ENCODE measurements at places on chromosomes 1 and 21.

GRCh38 chr1:235015291-235015985, 113.2 kb downstream of the TOMM20 start:
- DNase-seq, result no peak

GRCh38 chr1:1477206-1477605, 5.6 kb downstream of the ATAD3B start:
- DNase-seq, result no peak

DNA sequence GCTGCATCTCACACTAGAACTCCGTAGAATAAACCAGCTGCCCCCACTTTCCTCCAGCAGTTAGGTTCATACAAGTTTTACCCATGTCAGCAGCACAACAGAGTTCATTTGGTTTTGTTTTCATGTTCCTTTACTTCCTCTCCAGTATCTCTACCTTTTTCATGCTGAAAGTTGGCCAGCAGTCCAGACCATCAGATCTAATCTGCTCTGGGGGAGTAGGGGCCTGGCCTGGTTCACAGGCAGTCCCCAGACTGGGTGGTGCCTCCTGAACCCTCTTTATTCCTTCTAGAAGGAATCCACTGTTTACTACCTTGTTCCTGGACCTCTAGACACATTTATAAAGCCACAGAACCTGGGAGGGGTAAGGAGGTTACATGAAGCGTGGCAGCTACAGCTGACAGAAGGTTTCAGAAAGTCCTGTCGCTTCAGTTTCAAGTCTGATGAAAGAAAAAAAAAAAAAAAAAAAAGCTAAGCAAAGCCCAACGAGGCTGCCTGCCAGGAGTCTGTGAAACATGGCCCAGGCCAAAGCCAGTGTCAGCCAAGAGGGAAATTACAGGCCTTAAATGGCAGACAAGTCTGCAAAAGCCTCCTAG, 184.6 kb upstream of the JUN start:
- peak; percentile 91 for DNase-seq

DNA sequence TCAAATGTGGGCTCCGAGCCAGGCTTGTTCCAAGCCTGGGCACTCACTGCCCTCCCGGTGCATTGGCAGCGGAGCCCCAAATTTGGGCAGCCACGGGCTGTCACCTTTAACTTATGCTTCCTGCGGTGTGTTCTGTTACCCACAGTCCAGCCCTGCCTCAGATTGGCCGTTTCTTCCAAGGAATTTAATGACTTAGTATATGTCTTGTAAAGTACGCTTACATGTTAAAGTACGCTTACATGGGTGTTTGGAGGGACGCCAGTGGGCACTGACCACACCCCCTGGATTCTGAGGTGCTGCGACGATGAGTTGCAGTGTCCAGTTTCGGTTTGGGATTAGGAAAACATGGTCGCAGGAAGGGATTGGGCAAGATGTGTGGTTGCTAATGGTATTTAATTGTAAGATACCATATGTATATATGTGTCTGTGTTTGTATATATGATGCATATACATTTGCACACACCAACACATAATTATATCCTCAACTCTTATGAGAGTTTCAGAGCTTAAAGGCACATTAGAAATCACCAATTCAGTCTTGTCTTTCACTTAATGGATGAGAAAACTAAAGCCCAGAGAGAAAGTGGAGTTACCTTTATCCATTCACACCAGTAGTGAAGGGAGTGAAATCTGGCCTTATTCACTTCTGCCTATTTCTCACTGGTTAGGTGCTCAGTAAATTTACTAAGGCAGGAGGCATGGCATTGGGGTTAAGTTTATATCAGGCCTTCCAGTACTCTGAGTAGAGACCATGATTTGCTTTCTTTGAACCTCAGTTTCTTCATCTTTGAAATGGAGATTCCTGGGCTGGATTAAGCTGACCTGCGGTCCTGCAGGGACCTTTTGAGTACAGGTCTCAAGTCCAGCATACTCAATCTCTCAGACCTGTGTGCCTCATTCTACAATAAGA, 1.0 kb downstream of the SMYD2 start:
- DNase-seq, result peak; percentile 56

- DNase-seq, result no peak
These were observed 51.9 kb downstream of the AGPAT3 start for GRCh38 chr21:43916691-43917514.

DNA sequence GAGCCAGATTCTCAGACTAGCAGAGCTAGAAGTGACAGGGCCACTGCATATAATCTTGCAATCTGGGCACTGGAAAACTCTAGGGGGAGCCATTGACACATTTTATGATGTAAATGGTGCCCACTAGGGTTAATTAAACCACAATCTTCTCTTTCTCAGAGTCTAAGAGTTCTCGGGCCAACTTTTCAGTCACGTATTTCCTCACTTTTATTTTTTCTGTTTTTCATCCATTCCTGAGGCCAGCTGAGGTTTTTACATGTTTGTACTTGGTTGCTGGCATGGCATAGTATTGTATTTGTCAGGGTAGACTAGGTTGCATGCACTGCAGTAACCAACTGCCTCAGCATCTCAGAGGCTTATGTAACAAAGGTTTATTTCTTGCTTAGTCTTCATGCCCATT, 138.2 kb downstream of the ZNF326 start:
- peak; percentile 32 for DNase-seq

DNA sequence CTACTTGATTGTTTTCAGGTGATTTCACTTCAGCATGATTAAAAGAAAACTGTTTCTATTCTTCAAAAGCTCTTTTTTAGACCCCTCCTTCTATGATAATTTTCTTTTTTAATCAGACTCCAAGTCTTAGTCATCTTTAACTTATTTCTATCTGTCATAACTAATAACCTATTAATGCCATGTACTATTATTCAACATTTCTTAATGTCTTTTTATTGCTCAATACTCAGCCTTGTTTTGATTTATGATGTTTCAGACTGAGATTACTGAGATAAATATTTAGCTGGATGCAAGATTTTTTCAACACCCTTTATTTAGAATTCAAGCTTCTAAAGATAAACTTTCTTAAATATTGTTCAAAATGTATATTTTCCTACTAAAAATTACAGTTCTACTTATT, 53.6 kb downstream of the ATP6V1G3 start:
- no peak for DNase-seq

- no peak for DNase-seq
These were observed 80.9 kb downstream of the SLC66A1 start for GRCh38 chr1:19393046-19393445.

GRCh38 chr1:237084341-237085077, 42.5 kb downstream of the RYR2 start:
- DNase-seq, result no peak

GRCh38 chr1:226223157-226223785, at the start of gene MIXL1:
Gene MIXL1 (plus strand): TSS chr1:226223664. CDS start chr1:226223682, 18 bp downstream.
- no peak for DNase-seq

DNA sequence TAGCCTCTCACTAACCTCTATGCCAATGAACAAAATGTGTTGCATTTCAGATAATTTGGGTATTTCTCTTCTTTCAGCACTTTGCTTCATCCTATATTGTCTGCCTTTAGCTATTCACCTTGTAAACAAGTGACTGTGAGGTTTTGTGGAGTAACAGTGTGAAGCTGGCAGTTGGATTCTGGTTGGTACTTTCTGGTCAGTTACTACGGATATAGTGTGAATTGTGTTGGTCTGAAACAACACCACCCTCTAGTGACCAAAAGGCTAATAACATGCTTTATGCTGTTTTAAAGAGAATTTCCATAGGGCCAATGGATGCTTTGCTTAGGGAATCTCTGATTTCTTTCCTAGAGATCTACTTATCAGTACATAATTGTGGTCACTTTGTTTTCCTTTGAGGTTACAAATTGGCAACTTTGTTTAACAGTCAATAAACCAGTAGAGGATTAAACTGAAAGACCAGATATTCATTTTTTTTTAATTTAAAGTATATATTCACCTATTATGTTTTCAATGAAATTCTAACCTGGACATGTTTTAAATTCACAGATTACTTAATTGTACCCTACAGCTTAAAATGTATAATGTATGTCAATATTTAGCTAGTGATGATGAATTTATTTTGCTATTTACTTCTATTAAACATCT, 2.5 kb upstream of the PTGER3 start:
- peak; percentile 87 for DNase-seq

- no peak for DNase-seq
These were observed 2.2 kb upstream of the ADORA3 start for GRCh38 chr1:111505641-111506119.

- no peak for DNase-seq
These were observed 24.1 kb upstream of the ARF1 start for GRCh38 chr1:228058172-228058948.

DNA sequence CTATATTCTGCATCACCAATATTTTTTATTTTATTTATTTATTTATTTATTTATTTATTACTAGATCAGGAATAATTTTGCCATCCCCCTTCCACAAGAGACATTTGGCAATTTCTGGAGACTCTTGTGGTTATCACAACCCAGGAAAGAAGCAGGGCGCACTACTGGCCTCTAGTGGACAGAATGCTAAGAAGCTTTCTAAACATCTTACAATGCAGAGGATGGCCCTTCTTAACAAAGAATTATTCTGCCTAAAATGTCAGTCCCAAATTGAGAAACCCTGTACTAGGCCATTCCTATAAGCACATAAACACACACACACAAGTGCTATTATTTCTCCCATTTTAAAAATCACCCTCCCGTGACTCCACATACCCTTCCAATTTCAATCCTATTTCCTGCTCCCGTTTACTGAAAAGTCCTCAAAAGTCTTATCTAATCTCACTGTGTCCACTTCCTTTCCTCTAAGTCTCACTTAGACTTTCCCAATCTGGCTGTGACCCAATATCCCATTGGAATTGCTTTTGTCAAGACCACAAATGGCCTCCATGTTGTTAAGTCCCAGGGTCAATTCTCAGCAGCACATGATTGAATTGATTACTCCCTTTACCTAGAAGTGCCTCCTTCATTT, 43.7 kb upstream of the RNF11 start:
- DNase-seq, result peak; percentile 93

DNA sequence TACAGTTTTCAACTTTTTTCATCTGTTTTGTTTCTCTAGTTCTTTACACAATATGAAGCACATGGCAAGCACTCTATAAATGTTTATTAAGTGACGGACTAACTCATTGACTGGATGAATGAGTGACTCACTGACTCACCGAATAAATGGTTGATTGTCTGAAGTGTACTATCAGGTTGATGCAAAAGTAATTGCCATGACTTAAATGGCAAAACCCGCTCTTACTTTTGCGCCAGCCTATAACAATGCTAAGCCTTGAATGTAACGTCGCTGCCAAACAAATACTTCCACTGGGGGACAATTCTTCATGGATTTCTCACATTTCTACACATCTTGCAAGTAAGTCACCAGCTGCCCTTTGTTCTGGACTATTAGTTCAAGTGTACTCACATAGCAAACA, 109.0 kb upstream of the KCTD3 start:
- no peak for DNase-seq

DNA sequence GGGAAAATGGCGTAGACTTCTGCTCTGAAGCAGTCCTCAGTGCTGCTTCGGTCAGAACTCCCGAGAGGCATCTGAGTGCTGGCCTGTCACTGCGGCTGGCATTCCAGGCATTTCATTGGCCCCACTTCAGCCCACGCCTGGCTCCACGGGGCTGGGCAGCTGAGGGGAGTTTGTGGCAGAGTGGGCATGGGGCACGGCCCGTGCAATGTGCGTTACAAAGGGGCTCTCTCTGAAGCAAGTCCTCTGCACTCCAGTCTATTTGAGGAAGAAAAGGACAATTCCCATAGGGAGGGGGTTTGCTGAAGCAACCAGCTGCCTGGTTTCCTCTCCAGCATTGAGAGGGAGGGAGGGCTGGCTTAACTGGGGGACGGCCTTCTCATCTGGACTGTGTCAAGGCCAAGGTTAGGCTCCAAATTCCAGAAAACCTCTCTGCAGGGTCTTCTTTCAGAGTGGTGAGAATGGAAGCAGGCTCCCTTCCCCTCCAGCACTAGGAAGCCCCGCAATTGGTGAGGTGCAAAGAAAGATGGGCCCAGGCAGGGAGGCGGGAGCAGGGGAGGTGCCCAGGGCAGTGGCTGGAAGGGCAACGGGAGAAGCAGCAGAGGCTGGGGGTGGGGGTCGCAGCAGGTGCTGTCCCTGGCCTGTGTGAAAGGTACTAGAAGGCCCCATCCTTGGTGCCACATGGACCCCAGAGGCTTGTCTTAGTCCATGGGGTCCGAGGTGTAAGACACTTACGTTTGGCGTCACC, 21.1 kb upstream of the GPR157 start:
- DNase-seq, result no peak

- no peak for DNase-seq
These were observed 366.1 kb upstream of the ST6GALNAC5 start for GRCh38 chr1:76501136-76501535.

DNA sequence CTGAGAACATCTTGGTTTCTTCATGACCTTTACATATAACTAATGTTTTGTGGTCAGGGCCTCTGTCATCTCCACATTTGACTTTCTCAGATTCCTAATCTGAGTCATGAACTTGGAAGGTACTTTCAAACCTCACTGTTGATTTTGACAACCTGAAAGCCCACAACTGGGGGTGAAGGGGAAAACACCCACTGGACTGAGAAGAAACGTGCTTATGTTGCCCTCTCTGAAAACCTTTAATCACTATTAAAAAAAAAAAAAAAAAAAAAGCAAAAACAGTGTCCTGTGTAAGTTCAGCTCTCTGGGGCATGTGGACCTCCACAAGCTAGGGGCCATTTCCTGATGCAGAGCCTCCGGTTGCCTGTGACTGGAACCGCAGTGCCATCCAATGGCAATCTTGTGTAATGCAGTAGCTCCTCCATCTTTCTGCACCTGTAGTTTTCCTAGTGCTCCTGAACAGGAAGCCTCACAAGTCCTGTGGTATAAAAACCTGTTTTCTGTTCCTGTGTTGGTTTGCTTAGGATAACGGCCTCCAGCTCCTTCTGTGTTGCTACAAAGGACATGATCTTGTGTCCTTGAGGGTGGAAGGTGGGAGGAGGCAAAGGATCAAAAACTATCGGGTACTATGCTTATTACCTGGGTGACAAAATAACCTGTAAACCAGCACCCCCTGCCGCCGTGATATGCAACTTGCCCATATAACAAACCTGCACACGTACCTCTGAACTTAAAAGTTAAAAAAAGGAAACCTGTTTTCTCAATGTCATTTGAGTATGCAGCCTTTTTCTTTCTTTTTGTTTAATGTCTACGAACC, 124.5 kb downstream of the ZNF648 start:
- no peak for DNase-seq

DNA sequence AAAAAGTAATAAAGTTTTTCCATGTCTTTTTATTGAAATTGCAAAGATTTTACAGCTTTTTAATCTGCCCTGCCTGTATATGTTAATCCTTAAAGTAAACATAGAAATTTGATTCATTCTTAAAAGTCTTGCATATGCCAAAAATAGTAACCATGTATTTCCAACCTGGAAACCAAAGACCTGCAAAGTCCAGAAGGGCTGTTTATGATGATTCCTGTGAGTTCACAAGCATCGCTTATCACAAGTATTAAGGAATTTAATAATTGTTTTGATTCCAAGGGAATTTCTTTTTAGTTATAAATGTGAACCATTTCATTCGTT, 199.1 kb downstream of the PTPRC start:
- no peak for DNase-seq
